ENCODE measurements at places on chromosomes 3 and 15.

- DNase-seq: peak; percentile 95
Observed at GRCh38 chr3:58305882-58306711, at the start of the genes HTD2 and RPP14. TSS of gene HTD2 (plus strand) at chr3:58306520. CDS start at chr3:58317614, 11,094 bp downstream. TSS of gene RPP14 (plus strand) at chr3:58306245. CDS start at chr3:58310330, 4,085 bp downstream.

DNA sequence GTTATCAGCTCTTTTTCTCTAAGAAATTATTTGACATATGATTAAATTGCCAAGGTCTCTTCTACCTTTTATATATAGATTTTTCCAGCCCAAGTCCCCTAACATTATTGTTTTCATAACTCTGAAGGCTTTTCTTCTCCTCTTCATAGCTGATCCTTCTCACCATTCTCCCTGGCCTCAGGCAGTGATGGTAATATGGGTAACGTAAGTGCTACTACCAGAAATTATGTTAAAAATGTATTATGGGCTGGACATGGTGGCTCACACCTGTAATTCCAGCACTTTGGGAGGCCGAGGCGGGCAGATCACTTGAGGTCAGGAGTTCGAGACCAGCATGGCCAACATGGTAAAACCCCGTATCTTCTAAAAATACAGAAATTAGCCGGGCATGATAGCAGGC is 29.2 kb downstream of the BMF start:
- no peak for DNase-seq

- no peak for DNase-seq
Observed at GRCh38 chr3:144894576-144894975, 923.0 kb downstream of the DIPK2A start.

GRCh38 chr15:41231422-41232226 is 556 bp downstream of the CHP1 start:
- DNase-seq: peak; percentile 9

DNA sequence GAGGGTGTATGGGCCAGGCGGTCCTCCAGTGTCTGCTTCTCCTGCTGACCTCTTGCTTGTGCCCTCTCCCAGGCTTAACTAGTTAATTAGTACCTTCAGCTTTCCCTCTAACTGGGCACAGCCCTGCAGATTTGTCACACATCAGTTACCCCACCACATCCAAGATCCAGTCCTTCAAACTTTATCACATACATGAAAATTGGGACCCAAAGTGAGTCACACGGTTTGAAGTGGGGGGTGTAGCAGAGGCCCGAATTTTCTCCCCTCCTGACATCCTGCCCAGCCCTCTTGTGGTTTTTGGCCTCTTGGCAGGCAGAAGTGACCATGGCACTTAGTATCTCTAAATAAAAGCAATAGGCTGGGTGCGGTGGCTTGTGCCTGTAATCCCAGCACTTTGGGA is 3.9 kb downstream of the MAPKAPK3 start:
- DNase-seq: no peak

GRCh38 chr3:99586701-99587100 is 51.7 kb upstream of the COL8A1 start:
- no peak for DNase-seq

GRCh38 chr3:153649286-153649839 is 471.8 kb upstream of the ARHGEF26 start:
- DNase-seq: no peak

GRCh38 chr3:120438665-120439370 is 12.0 kb downstream of the FSTL1 start:
- DNase-seq: peak; percentile 48

DNA sequence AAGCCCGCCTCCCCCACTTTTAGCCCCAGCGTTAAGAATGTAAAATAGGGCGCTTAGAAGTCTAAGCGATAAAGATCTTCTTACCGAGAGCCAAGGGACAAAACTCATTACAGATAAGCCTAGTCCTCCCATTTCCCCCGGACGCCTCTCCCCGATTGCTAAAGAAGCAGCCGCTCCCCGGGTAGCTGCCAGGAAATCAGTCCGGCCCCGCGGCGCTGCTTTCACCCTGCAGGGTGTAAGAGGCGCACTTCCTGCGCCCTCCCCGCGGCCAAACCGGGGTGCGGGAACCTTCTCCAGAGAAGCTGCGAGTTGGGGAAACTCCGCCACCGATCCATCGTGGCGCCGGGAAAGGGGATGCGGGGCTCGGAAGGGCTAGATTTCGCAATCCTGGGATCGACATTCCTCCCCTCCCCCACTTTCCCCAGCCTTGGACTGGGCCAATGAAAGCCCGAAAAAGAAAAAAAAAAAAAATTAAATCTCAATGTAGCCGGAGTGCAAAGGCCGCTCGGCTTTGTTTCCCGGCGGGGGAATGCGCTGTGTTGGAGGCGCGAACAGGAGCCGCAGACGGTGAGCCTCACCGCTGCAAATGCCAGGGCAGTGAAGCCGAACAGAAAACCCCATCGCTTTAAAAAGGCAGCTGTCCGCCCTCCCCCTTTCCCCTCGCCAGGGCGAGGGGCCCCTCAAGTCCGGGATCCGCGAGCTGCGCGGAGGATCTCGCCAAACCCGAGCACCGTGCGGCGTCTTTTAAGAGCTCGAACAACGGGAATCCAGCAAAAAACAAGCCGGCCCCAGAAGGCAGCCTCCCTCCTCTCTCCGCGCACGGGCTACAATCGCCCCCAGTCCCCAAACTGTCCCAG is 626 bp upstream of the PTPRG start:
- DNase-seq: peak; percentile 81

DNA sequence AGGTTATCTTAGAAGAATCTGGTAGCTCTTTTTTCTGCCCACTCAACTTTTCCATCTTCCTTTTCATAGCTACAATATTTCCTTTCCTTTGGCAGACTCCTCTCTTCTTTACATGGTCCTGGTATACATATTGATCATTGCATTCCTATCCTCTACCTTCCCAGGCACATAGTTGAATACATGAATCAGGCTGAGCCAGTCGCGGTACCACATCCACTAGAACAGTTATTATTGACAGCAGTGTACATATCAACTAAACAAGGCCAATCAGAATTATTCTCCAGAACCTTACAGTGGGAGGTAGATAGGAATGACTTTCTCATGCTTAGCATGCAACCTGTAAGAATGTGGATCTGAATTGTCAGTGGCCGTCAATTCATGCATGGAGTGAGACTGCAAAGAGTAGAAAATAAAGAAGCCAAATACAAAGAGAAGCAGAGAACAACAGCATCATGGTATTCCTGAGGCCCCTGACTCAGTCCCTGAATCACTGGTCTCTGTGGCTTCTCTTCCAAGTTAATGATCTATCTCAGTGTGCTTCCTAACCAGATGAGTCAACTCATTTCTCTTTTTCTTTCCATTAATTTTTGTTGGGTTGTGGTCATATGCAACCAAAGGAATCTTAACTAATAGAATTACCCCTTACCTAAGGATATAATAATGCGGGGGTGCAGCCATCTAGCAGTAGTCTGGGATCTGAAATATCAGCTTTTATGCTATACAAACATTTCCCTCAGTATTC is 60.9 kb upstream of the DCBLD2 start:
- peak; percentile 52 for DNase-seq

GRCh38 chr3:31985831-31986230 is 4.3 kb downstream of the ZNF860 start:
- no peak for DNase-seq

DNA sequence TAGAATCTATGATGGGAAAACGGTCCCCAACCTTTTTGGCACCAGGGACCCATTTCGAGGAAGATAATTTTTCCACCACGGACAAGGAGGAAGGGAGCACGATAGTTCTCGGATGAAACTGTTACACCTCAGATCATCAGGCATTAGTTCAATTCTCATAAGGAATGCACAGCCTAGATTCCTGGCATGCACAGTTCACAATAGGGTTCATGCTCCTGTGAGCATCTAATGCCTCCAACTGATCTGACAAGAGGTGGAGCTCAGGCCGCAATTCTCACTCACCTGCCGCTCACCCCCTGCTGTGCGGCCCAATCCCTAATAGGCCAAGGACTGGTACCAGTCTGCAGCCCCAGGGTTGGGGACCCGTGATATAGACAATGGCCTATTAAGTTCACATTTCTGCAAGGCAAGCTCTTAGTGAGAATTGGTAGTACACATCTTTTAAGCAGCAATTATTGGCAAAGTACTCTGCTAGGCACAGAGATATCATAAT is 26.5 kb downstream of the CD200R1 start:
- no peak for DNase-seq

DNA sequence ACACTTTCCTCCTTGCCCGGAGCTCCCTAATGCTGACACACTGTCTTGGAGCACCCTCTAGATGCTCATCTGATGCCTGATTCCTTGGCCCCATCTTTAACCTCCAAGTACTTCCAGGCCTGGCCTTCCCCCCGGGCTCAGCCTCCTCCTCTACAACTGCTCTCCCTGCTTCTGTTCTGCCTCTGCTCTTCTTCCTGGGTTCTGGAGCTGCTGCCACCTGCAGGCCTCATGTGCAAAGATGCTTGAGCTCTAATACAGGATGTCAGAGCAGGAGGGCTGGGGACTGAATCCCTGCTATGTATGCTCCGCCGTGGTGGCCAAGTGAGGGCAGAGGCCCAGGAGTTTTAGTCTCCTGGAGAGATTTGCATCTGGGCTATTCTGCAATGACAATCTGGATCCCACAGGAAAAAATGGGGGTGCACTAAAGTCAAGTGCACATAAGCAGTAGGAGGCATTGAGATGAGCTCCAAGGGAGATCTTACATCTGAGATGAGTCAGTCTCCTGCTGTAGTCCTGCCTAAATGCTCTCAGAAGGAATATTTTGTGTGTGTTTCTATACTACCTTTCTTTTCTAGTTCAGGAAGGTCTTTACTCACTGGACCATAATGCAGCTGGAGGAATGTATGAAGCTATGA is 296.3 kb downstream of the UACA start:
- DNase-seq: peak; percentile 62

DNA sequence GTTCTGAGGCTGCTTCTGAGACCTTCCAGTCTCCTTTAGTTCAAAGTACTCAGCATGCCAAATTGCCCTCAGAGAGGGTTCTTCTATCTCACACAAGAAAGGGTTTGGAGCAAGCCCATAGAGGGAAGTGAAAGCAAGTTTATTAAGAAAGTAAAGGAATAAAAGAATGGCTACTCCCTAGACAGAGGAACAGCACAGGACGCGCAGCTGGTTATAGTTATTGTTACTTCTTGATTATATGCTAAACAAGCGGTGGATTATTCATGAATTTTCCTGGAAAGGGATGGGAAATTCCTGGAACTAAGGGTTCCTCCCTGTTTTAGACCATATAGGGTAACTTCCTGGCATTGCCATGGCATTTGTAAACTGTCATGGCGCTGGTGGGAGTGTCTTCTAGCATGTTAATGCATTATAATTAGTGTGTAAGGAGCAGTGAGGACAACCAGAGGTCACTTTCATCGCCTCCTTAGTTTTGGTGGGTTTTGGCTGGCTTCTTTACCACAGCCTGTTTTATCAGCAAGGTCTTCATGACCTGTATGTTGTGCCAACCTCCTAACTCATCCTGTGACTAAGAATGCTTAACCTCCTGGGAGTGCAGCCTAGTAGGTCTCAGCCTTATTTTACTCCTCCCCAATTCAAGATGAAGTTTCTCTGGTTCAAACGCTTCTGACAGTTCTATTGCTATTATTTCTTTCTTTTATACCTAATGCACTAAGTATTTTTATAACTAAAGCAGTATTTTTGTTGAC is 26.3 kb downstream of the SCN11A start:
- no peak for DNase-seq

- DNase-seq: peak; percentile 70
Observed at GRCh38 chr3:126081618-126082361, 2.1 kb downstream of the SLC41A3 start.

DNA sequence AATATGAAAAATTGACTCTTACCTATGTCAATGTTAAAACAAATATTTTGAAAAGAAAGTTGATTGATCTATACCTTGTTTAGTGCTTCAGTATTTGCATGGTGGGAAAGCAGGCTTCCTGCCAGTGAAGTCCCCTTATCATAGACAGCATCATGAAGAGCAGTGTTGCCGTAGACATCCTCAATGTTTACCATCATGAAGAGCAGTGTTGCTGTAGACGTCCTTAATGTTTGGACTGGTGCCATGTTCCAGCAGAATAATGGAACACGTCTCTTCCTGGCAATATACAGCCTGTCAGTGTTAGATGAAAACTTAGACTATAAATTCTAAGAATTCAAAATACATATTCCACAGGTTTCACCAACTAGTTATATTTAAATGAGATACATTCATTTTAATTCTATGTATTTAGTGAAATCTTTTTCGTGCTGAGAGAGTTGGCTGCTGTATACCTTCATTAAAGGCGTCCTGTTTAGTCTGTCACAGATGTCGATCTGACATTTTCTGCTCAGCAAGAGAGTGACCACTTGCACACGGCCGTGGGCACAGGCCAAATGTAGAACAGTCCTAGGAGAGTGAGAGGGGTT is 116.8 kb downstream of the LMLN start:
- DNase-seq: no peak

DNA sequence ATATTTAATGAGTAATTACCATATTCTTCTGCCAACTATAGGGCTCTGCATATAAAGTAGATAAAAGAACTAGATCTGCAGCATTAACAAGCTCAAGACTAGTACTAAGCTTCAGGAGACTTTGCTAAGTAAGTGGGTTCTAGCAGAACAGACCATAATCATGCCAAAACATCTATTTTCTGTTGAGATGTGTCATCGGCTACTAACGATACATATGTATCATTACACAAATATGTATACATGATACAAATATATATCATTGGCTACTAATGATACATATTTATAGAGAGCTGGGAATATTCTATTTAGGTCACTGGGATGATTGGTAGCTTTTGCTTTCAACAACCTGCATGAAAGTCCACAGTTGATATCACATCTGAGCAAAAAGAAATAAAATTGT is 185.8 kb upstream of the DCBLD2 start:
- no peak for DNase-seq

DNA sequence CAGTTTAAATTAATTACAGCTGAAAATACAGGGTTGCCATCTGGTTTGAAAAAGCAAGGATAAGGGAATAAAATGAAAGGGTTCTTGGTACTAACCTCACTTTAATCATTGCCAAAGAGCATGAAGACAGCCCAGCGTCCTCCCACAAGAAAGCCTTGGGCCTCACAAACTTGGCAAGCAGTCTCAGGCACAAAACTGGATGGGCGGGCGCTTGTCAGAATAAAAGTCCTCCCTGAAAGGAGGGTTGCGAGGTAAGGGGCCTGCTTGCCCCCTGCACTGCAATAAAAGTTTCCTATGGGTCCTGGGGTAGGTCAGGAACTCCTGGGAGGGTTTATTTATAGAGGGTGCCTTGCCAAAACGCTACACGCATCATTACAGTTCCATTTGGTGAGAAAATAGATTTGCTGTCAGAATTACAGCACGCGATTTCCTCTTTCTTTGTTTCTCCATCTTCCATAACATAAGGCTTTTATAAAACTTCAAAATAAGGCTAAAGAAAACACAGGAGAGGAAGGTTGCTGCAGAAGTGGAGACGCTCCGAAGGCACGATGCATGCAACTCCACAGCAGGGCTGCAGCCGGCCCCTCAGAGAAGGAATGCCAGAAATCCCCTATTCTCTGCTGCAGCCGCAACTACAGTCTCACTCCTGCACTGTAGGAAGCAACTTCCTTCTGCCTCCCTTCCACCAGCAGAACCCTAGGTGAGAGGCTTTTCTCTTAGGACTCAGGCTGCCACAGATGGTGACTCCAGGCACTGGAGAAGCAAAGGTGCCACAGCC is 61.3 kb downstream of the VGLL4 start:
- peak; percentile 83 for DNase-seq

- no peak for DNase-seq
Observed at GRCh38 chr3:129261894-129262293, 12.5 kb downstream of the COPG1 start.

GRCh38 chr3:4290272-4290893 is 12.8 kb upstream of the SETMAR start:
- DNase-seq: no peak

GRCh38 chr3:152051501-152052404 is 178.3 kb downstream of the SUCNR1 start:
- peak; percentile 9 for DNase-seq

- DNase-seq: no peak
Observed at GRCh38 chr15:53324061-53324460, 435.4 kb downstream of the WDR72 start.
